Upper lobe of right lung (tissue), 1 donor: ENCODE measurements at places on chromosomes 3 and 15. TPM values are rescaled to one million over a fixed set of nuclear protein-coding genes. Genes with fewer than 3 reads are reported as not detected.

- H3K27me3 ChIP-seq = peaks cover 5% of the 10 kb centered on the region
- DNase-seq = no peak
- no peaks in the 10 kb centered on the region for H3K36me3 ChIP-seq
- no peak overlapping the region for H3K4me3 ChIP-seq
- H3K27ac ChIP-seq = no peak overlapping the region
- H3K4me1 ChIP-seq = no peaks in the 10 kb centered on the region
Observed at GRCh38 chr3:140052771-140053702, 118.1 kb downstream of the CLSTN2 start.

GRCh38 chr3:186038360-186038759 lies 70.5 kb downstream of the ETV5 start:
- no peak for DNase-seq
- H3K27ac ChIP-seq = no peak overlapping the region
- no peaks in the 10 kb centered on the region for H3K27me3 ChIP-seq

DNA sequence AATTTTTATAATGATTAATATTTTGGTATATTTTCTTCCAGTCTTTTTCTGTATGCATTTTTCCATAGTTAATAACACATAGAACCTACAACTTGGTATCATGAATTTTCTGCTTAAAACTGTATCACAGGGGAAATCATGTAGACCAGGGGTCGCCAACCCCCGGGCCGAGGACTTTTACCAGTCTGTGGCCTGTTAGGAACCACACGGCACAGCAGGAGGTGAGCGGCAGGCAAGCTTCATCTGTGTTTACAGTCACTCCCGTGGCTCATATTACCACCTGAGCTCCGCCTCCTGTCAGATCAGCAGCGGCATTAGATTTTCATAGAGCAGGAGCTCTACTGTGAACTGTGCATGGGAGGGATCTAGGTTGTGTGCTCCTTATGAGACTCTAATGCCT lies 54.7 kb downstream of the RPL22L1 start:
- H3K27ac ChIP-seq = no peak overlapping the region
- DNase-seq = no peak
- H3K27me3 ChIP-seq = no peaks in the 10 kb centered on the region
- H3K4me1 ChIP-seq = peaks cover 5% of the 10 kb centered on the region
- no peaks in the 10 kb centered on the region for H3K36me3 ChIP-seq

- no peaks in the 10 kb centered on the region for H3K27me3 ChIP-seq
- H3K4me3 ChIP-seq = no peak overlapping the region
- H3K36me3 ChIP-seq = no peaks in the 10 kb centered on the region
Observed at GRCh38 chr3:143783851-143784370, 64.4 kb downstream of the SLC9A9 start.

GRCh38 chr3:71537211-71537611 lies 46.3 kb downstream of the FOXP1 start:
- no peak overlapping the region for H3K4me3 ChIP-seq
- H3K27me3 ChIP-seq = no peaks in the 10 kb centered on the region
- peaks cover 37% of the 10 kb centered on the region for H3K4me1 ChIP-seq
- DNase-seq = no peak

DNA sequence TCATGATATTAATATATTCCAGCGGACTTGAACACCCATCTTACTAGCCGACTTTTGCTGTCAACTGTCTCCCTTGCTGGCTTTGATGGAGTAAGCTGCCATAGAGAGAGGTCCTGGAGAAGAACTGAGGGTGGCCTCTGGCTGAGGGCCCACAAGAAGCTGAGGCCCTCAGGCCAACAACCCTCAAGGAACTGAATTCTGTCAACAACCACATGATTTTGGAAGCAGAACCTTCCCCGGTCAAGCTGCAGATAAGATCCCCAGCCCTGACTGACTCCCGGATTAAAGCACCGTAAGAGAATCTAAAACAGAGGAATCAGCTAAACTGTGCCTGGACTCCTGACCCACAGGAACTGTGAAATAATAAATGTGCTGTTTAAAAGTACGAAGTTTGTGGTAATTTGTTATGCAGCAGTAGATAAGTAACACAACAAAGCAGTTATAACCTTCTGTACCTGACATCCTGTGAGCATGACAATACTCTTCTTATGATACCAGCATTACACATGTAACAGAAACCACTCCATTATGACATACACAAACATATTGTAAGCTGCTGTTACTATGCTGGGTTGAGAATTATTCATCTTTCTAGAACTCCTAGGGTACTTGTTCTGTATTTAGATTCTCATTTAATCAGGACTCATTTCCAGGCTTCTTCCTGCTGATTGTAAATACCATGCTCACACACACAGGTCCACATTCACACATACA lies 66.2 kb downstream of the HES1 start:
- H3K27me3 ChIP-seq = peaks cover 8% of the 10 kb centered on the region
- H3K27ac ChIP-seq = no peak overlapping the region
- H3K36me3 ChIP-seq = no peaks in the 10 kb centered on the region
- H3K4me1 ChIP-seq = peaks cover 21% of the 10 kb centered on the region

DNA sequence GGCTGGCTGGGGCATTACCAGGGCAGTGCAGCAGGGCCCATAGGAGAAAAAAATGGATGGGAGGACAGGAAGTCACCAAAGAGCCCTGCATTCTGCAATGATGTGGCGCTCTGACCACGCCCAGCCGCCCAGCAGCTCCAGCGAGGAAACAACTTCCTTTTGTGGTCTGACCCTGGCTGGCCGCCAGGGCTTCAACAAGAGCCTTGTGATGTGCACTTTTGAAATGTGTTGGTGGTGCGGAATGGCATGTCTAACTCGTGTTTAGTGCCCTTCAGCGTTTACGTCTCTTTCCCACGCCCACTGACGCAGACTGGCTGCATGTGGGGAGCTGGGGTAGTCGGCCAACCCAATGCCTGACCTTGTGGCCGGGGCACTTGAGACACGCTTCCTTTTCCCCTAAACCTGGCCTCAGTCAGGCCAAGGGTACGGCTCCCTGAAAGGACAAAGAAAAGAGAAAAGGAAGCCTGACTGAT lies 81.9 kb upstream of the CTNNB1 start:
- no peaks in the 10 kb centered on the region for H3K27me3 ChIP-seq
- no peaks in the 10 kb centered on the region for H3K36me3 ChIP-seq
- H3K4me3 ChIP-seq = no peak overlapping the region
- peak overlapping the region; percentile 45 for H3K27ac ChIP-seq
- DNase-seq = peak; percentile 98

GRCh38 chr15:32692286-32692685 lies 25.5 kb upstream of the GREM1 start:
- no peaks in the 10 kb centered on the region for H3K36me3 ChIP-seq
- no peak for DNase-seq
- no peak overlapping the region for H3K4me3 ChIP-seq

GRCh38 chr3:53489787-53490458 lies 4.5 kb upstream of the CACNA1D start:
- H3K36me3 ChIP-seq = no peaks in the 10 kb centered on the region
- H3K27ac ChIP-seq = no peak overlapping the region
- H3K4me1 ChIP-seq = no peaks in the 10 kb centered on the region
- no peak overlapping the region for H3K4me3 ChIP-seq
- H3K27me3 ChIP-seq = peaks cover 13% of the 10 kb centered on the region

GRCh38 chr3:30353711-30354467 lies 252.5 kb upstream of the TGFBR2 start:
- H3K4me3 ChIP-seq = no peak overlapping the region
- peaks cover 16% of the 10 kb centered on the region for H3K4me1 ChIP-seq
- DNase-seq = no peak
- no peaks in the 10 kb centered on the region for H3K27me3 ChIP-seq

GRCh38 chr3:76025561-76025960 lies 240.2 kb upstream of the ZNF717 start:
- H3K36me3 ChIP-seq = no peaks in the 10 kb centered on the region
- no peak for DNase-seq
- H3K4me1 ChIP-seq = no peaks in the 10 kb centered on the region
- H3K4me3 ChIP-seq = no peak overlapping the region

DNA sequence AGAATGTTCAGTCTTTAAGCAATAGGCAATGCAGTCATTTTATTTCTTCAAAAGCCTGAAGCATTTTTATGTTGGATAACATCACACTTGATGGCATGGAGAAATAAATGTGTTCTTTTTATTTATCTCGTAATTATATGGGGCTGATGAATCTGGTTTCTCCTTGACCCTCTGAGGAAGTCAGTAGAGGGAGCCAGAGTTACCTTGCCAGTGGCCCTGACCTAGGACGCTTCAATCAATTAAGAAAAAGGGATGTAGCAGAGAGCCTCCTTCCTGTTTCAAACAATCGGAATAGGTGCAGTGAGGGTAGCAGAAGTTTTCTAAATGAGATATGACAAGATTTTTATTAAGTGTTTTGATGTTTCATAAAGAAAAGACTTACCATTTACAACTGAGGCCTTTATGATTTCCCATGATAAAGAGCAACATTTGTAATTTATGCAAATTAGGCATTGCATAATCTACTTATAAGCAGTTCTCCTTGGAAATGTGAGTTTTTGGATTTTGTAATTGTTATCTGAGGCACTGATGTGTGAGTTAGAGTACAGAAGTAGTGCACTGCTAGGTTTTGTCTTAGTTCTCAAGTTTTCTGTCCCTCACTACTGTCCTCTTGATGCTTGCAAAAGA lies 129.1 kb downstream of the RAP2B start:
- no peaks in the 10 kb centered on the region for H3K27me3 ChIP-seq
- no peaks in the 10 kb centered on the region for H3K36me3 ChIP-seq
- no peak overlapping the region for H3K4me3 ChIP-seq
- no peak for DNase-seq

DNA sequence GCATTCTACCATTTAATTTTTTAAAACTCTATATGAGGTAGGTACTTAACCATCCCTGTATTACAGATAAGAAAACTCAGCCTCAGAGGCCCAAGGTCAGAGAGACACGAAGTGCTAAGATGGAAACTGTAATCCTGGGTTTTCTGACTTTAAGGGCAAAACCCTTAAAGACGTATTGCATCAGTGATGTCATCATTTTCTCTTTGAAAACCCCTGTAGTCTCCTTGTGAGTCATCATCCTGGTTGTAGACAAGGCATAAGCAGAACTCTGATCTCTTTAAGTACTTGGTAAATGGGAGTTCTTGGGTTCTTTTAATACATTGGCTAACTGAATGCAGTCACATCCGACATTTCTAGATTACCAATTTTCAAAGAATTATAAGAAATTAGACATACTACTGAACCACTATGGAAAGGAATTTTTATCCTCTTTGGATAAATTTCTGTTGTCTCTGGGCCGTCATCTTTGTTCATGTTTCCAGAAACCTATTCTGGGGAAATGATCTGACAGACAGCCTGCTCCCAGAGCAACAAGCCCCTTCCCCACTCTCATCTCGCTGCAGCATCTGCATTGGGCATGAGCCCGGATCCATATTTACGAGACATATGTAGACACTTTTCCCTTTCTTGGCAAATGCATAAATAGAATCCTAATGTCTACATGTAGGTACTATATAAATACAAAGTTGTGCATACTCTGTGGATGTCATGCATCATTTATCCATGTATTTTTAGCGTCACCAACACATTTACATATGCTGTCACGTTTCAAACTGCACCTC lies 48.7 kb upstream of the MDFIC2 start:
- H3K4me1 ChIP-seq = no peaks in the 10 kb centered on the region
- H3K27me3 ChIP-seq = no peaks in the 10 kb centered on the region
- no peak for DNase-seq
- no peak overlapping the region for H3K4me3 ChIP-seq
- H3K36me3 ChIP-seq = no peaks in the 10 kb centered on the region
- H3K27ac ChIP-seq = no peak overlapping the region

GRCh38 chr3:153003441-153003840 lies 158.6 kb upstream of the RAP2B start:
- DNase-seq = no peak
- H3K4me1 ChIP-seq = no peaks in the 10 kb centered on the region
- no peak overlapping the region for H3K4me3 ChIP-seq
- no peaks in the 10 kb centered on the region for H3K27me3 ChIP-seq

DNA sequence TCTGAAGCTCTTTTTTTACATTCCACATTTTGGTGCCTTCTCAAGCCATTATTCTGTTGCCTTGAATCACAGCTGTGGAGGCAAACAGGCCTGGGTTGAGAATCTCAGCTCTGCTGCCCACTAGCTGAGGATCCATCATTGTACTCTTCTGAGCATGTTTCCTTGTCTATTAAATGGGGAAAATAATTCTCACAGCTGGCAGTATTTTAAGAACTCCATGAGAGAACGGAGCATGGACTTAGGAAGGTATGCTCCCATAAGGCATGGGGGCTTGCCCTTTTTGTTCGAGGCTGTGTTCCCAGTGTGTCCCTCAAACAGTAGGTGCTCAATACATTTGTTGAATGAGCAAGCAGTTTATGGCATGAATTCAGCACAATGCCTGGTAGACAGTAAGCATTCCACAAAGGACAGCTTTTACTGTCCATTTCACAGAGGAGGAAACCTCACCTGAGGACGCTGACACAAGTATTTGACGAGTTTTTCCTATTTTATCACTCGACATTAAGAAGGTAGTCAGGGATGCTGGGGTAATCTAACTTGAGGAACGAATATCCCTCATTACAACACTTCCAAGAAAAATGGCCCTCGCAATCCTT lies 2.1 kb upstream of the PTPRG start:
- no peaks in the 10 kb centered on the region for H3K36me3 ChIP-seq
- H3K27ac ChIP-seq = peak overlapping the region; percentile 91
- no peaks in the 10 kb centered on the region for H3K27me3 ChIP-seq
- H3K4me1 ChIP-seq = no peaks in the 10 kb centered on the region
- no peak overlapping the region for H3K4me3 ChIP-seq

GRCh38 chr3:97911459-97911858 lies 60.8 kb downstream of the RIOX2 start:
- DNase-seq = no peak
- H3K27me3 ChIP-seq = no peaks in the 10 kb centered on the region
- no peak overlapping the region for H3K27ac ChIP-seq
- peaks cover 6% of the 10 kb centered on the region for H3K4me1 ChIP-seq

- H3K27me3 ChIP-seq = no peaks in the 10 kb centered on the region
- peaks cover 8% of the 10 kb centered on the region for H3K36me3 ChIP-seq
- peaks cover 61% of the 10 kb centered on the region for H3K4me1 ChIP-seq
- peak overlapping the region; percentile 86 for H3K4me3 ChIP-seq
Observed at GRCh38 chr15:70094690-70095311, 2.9 kb downstream of the TLE3 start.

DNA sequence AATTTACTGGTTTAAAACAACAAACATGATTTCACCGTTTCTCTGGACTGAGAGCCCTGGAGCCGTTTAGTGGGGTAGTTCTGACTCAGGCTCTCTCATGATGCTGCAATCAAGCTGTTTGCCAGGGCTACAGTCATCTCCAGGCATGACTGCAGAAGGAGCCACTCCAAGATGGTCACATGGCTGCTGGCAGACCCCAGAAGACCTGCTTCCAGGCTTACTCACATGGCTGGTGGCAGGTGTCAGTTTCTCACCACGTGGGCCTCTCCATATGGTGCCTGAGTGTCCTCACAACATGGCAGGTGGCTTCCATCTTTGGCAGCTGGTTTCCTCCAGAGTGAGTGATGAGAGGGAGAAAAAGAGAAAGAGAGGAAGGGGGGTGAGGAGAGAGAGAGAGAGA lies 378.3 kb upstream of the RGMA start:
- no peaks in the 10 kb centered on the region for H3K4me1 ChIP-seq
- H3K36me3 ChIP-seq = no peaks in the 10 kb centered on the region
- no peak overlapping the region for H3K27ac ChIP-seq
- H3K27me3 ChIP-seq = no peaks in the 10 kb centered on the region
- no peak for DNase-seq

The ASB14 gene
- not detected for total RNA-seq

The FEZF2 gene
- total RNA-seq = not detected

The HESX1 gene
- 1.2 TPM for total RNA-seq

The LYSMD4 gene
- 9.1 TPM for total RNA-seq

The ARL14 gene
- total RNA-seq = not detected

The NTRK3 gene
- 2.8 TPM for total RNA-seq

The COMMD2 gene
- 49.8 TPM for total RNA-seq

The BNC1 gene
- 3.1 TPM for total RNA-seq

The KCNH8 gene
- total RNA-seq = 0.41 TPM

The TMEM212 gene
- not detected for total RNA-seq

The MAP1A gene
- 2.3 TPM for total RNA-seq

The MITF gene
- 29.5 TPM for total RNA-seq
